ENCODE measurements at places on chromosomes 1 and 21.

GRCh38 chr1:240831922-240832321 lies 220.0 kb upstream of the GREM2 start:
- no peak for DNase-seq

GRCh38 chr1:230430499-230430898 lies 4.4 kb upstream of the PGBD5 start:
- no peak for DNase-seq

DNA sequence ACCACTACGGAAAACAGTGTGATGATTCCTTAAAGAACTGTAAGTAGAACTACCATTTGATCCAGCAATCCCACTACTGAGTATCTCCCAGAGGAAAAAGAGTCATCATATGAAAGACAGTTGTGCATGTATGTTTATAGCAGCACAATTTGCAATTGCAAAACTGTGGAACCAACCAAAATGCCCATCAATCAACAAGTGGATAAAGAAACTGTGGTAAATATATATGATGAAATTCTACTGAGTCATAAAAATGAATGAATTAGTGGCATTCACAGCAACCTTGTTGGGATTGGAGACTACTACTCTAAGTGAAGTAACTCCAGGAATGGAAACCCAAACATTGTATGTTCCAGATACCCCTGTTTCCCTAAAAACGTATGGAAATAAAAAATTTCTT lies 337.0 kb upstream of the PTBP2 start:
- DNase-seq = no peak

DNA sequence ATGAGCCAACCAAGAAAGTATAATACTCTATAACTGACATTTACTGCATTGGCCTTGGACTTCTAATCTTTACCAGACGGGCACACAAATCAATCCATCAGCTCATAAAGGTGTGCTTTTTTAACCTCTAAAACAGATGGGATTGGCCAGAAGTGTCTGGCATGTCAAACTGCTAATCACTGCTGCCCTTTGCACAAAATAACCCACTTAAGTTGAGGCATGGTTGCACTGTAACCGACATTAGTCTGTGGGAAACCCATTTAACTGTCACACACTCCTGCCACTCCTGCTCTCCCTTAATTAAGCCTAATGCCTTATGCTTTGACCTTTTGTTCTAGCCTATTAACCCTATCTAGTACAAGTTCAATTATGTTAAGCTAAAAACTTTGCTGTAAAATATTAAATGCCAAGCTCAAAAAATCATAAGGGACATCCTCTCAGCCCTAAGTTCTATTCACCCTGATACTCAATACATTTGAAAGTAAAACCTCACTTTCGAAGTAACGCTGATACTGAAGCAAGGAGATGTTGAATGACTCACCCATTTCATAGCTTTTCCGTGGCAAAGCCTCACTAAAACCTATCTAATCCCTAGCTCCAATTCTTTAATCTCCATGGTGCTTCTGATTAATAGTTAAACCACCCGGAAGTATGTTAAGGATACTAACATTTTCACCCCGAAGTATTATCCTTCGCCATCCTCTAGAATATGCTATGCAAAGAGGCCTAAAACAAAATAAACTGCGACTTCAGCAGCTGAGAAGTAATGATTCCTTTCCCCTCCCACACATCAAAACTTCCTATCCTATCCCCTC lies 12.9 kb downstream of the NRIP1 start:
- no peak for DNase-seq

GRCh38 chr1:98327220-98327861 lies 334.2 kb upstream of the SNX7 start:
- DNase-seq = no peak

DNA sequence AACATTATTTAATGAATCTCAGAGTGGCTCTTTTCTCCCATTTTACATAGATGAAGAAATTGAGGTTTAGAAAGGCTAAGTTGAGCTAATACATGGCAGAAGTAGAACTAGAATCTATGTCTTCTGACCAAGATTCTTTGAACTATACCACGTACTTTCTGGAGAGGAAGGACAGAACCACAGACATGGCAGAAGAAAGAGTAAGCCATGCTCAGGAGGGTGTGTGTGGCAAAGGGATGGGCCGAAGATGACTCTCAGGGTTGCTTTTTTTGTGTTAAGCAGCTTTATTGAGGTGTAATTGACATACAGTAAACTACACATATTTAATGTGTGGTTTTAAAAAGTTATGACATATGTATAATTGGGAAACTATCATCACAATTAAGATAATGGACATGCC lies 69.5 kb downstream of the PEX14 start:
- no peak for DNase-seq

DNA sequence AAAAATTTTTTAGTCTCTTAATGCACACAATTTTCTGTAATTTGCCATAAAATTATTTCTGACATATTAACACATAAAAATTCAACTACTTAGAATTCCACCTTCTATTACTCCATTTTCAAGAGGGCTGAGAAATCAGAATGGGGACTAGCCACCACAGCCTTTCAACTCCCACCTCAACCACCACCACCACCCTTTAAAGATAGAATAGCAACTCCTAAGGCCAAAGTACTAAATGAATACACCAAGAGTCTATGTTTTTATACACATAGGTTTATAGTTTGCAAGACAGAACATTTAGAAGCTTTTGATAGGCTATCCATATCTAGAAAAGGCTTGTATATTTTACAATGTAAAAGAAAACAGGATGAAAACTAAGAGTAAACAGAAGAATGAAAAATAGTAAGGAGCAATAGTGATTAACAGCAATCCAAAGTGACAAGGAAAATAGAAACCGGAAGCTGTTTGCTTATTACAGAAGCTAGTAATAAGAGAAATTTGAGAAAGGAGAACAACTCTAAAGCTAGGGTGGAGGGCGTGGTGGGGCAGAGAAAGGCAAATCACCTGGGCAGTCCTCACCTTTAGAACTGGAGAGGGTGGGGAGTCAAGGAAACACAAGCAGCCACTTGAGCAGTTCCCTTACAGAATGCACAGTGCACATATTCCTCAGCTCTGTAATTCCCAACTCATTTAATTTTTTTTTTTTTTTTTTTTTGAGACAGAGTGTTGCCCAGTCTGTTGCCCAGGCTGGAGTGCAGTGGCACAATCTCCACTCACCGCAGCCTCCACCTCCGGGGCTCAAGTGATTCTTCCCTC lies 27.7 kb downstream of the EPS15 start:
- no peak for DNase-seq

DNA sequence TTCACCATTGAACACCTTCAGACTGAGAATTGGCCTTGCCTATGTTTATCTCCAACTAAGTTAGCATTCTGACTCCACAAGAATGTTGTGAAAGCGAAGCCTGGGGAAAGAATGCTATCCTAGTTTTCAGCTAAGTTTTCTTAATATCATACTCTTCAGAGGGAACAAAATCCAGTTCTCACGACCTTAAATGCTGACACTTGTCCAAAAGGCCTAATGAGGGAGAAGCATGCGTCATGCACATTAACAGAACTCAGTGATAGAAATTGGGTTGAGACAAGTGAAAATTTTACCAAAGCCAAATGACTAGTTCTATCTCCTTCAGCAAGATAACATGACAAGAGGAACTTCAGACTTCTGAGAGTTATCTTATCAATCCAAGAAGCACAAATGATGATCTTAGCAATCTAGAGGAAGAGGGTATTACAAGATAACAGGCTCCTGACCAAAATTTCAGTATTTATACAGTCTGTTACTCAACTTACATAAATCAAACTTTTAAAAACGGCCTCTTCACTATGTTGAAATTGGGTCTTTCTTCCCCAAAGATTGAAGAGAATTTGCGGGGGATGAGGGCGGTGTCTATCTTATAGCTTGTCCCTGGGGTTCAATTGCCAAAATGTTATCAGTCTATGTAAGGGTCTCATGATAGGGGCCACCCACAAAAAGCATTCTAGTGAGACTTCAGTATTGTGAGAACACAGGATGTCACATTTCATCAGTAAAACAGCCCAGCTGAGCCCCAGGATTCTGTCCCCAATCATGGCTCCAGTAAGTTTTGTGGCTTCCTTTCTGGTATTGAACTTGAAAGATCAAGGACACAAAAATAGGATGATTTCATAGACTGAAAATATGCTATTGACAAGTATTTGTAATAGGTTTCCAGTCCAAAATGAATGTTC lies 26.5 kb upstream of the SLC45A3 start:
- DNase-seq = no peak

DNA sequence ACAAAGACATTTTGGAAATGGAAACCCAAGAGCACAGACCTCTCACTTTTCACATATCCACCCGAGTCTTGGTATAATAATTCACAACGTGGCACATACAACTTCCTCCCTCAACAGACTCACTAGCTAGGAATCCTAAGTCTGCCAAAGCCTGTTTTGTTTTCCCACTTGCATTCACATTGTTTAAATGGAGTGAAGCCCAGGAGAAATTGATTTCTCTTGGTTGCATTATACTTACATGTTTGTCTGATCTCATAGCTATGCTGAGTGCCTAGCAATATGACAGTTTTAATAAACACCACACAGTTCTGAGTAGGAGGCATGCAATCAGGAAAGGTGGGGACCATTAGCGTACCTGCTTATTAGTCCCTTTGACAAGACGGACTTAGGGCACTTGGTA lies 348.6 kb upstream of the ADGRL4 start:
- no peak for DNase-seq
